CD4-positive, alpha-beta T cell treated with Interleukin-2 at 100 ng/mL for 4 hours (primary cell): ENCODE measurements at places on chromosomes 5 and 9.

DNA sequence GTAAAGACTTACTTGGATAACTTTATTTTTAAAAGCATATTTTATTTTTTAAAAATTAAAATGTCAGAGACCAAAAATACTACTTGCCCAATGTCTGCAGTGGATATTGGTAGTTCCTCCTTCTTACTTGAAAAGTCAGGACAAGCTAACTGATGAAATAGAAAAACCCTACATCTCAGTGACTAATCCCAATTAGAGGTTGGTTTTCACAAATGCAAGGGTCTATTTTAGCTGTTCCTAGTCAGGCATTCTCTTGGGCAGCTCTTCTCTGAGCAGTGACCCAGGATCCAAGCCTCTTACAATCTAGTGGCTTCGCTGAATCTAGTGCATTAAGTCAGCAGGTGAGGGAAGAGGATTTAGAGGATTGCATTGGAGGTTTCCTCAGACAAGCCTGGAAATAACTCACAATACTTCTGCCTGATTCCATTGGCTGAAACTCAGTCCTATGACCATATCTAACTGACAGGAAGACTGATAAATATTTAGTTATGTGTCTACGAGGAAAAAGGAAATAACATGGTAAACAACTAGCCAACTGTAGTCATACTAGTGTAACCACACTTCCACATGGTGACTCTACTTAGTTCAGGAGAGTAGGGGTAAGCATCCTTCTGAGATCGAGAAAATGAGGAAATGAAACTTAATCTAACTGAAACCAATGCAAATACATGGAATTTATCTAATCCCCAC lies 34.2 kb upstream of the MIER3 start:
- no peak for DNase-seq

DNA sequence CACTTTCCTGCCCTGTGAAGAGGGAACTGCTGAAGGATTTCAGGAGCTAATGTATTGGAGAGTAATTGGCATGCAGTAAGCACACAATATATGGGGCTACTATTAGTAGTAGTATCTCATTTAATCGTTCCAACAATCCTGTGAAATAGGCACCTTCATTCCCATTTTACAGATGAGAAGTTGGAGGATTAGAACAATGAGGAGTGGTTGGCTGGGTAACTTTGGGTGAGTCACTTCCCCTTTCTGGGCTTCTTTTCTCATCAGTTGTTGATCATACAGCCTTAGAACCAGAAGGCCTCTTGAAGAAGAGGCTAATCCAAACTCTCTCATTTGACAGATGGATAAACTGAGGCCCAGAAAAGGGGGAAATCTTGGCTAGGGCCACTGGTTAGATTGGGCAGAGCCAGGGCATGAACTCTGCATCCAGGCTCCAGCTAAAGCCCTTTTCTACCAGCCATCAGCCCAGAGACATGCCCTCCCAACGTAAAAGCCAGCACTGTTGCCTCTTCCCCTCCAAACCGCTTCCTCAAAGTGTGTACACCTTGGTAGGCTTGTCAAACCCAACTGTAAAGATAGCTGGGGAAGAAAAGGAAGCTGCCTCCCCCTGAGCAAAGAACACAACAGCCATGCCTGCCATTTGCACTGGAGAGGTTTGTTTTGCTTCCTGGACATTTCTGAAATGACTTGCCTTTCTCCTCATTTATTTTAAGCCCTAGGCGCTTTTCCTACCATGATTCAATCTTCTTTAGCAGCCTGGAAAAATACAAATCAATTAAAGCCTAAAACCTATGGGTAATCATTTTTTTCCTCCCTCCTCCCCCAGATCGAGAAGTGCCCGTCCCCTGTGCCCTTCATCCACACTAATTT lies 992 bp downstream of the SPACA9 start:
- DNase-seq: no peak

DNA sequence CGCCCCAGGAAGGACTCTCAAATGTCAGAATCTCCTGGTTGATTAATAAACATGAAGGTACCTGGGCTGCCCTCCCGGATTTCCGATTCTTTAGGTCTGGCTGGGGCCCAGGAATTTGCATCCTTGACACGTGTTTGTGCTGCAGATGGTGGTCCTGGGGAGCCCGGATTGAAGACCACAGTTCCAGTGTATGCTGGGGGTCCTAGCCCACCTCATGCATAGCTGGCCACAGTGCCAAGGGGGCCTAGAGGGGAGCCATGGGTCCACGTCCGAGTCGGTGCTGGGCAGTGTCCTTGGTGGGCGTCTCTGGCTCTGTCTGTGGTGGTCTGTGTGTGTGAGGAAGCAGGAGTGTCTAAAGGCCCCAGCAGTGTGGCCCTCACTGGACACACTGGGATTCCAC lies 3.2 kb downstream of the NCS1 start:
- no peak for DNase-seq

GRCh38 chr9:109336409-109336808 lies 15.6 kb upstream of the EPB41L4B start:
- no peak for DNase-seq

GRCh38 chr5:35198075-35198474 lies 32.2 kb downstream of the PRLR start:
- no peak for DNase-seq

DNA sequence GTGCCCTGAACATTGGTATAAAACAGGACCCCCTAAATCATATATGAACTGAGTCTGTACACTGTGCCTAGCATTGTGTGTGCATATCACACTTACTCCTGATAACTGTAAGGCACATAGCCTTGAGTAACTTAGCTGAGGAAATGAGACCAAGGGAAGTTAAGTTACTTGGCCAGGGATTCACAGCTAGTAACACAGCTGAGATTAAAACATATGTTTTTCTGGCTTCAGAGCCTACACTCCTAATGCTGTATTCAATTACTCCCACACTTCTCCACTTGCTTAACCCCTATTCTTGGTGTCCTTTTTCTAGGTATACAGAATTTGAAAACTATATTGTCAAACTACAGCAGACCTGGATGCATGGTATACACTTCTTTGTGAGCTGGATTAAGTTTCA lies 12.8 kb downstream of the GHR start:
- DNase-seq: no peak

GRCh38 chr9:73871636-73872035 lies 625.5 kb upstream of the RORB start:
- no peak for DNase-seq

DNA sequence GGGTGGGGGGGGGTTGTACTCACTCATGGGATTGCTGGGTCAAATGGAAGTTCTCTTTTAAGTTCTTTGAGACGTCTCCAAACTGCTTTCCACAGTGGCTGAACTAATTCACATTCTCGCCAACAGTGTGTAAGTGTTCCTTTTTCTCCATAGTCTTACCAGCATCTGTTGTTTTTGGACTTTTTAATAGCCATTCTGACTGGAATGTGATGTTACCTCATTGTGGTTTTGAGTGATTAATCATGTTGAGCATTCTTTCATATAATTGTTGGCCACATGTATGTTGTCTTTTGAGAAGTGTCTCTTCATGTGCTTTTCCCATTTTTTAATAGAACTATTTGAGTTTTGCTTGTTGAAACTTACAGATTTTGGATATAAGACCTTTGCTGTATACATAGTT lies 94.9 kb upstream of the PLPPR1 start:
- no peak for DNase-seq

- DNase-seq: no peak
Measured at GRCh38 chr9:132504488-132504887, 77.9 kb upstream of the BARHL1 start.

DNA sequence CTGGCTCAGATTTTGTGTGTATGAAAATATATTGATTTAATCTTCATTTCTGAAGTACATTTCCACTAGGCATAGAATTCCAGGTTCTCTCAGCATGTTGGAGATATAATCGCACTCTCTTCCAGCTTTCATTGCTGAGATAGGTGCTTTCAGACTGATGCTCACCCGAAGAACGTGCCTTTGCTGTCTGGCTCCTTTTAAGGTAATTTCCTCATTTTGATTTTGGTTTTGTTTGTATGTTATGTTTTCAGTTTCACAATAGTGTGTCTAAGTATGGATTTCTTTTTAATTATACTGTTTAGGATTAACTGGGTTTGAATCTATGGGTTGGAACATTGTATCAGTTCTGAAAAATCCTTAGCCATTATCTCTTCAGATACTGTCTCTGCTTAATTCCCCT lies 132.0 kb upstream of the NFIB start:
- DNase-seq: no peak

DNA sequence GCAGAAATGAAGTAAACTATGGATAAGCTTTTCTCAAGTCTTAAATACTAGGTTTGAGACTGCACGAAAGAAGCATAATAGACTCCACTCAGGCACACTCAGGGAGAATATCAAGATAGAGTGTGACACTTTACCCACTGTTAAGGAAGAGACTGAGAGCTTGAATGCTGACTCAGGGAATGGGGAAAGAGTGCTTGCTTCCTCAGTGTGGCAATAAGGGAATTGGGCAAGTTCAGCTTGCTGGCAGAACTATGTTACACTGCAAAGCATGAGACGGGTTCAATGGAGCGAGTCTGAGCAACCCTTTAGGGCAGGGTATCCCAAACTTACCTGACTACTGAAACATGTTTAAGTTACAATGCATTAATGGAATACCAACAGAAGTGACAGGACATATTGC lies 237.7 kb upstream of the MEF2C start:
- no peak for DNase-seq

DNA sequence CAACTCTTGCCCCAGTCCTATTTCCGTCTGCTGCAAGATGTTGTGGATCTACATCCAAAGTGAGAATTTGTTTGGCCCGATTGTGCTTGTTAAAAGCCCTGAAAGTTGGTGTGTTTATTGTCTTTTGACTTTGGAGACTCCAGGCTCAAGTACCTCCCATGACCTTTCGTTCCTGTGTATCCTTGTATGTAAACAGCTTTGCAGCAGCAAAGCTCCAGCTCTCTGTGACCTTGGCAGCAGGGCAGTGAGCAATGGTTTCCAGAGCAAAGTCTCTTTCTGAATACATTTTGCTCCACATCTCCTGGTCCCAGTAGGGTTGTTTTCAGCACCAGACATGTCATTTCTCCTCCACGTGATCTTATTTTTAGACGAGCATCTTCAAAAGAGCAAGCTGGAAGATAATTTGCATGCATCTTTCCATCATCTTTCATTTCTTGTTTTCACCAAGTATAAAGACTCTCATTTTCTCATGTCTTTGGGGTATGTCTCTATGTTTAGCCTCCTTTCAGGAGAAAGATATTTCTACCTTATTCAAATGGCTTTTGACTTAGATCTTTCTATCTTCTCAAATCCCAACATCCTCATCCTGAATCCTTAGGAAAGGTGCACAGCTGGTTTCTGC lies 68.1 kb upstream of the ERCC6L2 start:
- no peak for DNase-seq

GRCh38 chr9:104795082-104795481 lies 31.2 kb downstream of the NIPSNAP3B start:
- no peak for DNase-seq

- DNase-seq: no peak
Measured at GRCh38 chr9:33645706-33646105, 121.7 kb downstream of the ANKRD18B start.

DNA sequence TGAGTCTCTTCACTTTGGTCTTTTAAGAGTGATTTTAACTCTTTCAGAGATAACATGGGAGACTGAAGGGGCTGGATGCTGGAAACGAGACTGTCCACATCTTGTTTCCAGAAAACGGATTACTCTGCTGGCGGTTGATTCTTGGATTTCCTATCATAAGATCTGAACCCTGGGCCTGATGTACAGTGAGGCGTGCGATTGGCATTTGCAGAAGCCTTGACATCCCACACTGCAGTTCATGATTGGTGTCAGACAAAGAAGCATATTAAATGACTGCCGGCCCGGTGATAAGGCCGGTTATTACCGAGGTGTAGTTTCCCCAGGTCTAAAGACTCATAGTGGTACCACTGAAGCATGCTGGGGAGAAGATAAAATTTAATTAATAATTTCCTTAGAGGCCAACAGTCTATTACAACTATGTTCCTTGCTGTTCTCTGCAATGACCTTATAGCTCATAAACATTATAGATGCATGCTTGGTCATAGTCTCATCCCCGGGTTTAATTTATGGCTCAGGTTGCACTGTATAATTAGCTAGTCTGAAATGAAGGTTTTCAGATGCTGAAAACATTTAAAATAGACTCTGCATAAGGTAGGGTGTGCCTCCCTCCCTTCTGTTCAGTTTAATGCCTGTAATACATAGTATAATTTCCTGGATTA lies 99.2 kb downstream of the PPP2R2B start:
- DNase-seq: no peak

- no peak for DNase-seq
Measured at GRCh38 chr5:107661038-107661649, 9.6 kb downstream of the EFNA5 start.

DNA sequence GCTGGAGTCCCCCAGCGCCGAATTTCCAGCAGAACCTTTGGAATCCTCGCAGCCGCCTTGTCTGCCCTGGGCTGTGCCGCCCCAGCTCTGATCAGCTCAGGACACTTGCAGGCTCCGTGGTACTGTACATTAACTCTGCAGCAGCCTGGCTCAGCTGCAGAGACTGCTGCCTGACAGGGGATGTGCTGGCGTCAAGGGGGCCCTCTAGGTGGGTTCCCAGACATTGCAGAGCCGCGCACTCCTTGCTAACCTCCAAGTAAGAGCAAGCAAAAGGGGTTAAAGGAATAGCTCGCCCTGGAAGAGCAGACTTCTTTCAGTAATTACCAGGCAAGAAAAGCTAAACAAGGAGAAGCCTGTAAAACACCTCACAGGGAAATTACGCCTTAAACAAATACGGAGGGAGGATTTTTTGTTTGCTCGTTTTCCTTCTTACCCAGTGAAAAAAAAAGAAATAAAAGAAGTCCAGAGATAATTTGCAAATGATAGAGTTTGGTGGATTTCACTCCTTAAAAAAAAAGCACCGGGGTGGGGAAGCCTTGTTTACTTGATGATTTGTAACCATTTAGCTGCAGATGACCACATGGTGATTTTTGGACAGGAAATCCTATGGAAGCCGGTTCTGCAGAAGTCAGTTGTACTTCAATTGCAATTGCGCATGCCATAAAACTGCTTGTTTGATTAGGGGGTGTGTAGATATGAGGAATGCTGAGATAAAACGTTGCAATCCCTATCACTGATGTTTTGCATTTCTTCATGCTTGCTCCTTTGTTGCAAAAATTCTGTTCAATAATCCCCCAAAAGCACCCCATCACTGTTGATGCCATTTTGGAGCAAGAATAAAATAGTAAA lies 305.8 kb downstream of the PDE4D start:
- no peak for DNase-seq

- no peak for DNase-seq
Measured at GRCh38 chr9:117763314-117763713, 59.1 kb downstream of the TLR4 start.

DNA sequence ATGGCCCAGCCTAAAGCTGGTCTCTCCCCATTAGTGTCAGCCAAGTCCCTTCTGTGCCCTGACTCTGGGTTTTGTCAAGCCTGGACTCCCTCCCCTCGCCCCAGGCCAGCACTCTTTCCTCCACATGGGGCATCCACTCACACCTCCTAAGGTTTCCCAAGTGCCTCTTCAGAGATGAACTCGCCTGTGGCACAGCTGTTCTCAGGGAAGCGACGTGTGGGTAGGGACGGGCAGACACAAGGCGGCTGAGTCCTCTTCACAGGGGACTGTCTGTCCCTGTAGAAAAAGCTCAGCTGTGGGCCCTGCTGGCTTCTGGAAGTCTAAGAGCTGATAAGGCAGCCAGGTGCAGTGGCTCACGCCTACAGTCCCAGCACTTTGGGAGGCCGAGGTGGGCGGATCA lies 78.5 kb downstream of the CACNA1B start:
- no peak for DNase-seq

- DNase-seq: no peak
Measured at GRCh38 chr5:31359839-31360238, 166.4 kb downstream of the CDH6 start.
